Stimulated activated CD8-positive, alpha-beta memory T cell treated with anti-CD3 and anti-CD28 coated beads, Interleukin-4, amount 100 ng/mL, for 4 hours (primary cell): ENCODE measurements at places on chromosomes 6 and 20.

- no peak for DNase-seq
Observed at GRCh38 chr6:16521528-16521927, 239.7 kb downstream of the ATXN1 start.

DNA sequence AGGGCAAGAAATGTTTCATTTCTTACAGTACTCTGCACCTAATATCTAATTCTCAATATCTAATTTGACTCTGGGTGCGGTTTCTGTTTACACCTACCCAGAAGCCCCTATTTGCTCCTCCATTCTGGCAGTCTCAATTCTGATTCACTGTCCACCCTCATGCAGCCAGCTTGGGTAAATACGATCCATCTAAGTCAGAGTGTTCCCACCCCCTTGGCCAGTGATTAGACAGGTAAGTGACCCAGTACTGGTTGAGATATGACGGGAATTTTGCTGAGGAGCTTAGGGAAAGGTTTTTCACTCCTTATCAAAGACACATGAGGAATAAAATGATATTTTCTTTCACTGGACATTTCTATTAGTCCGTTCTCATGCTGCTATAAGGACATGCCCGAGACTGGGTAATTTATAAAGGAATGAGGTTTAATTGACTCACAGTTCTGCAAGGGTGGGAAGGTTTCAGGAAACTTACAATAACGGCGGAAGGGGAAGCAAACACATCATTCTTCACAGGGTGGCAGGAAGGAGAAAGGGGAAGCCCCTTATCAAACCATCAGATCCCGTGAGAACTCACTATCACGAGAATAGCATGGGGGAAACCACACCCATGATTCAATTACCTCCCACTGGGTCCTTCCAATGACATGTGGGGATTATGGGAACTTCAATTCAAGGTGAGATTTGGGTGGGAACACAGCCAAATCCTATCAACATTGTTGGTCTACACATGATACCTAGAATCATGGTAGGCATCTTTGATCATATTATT, 29.4 kb downstream of the GLO1 start:
- DNase-seq, result no peak

- no peak for DNase-seq
Observed at GRCh38 chr6:38413102-38413800, 226.5 kb downstream of the BTBD9 start.

DNA sequence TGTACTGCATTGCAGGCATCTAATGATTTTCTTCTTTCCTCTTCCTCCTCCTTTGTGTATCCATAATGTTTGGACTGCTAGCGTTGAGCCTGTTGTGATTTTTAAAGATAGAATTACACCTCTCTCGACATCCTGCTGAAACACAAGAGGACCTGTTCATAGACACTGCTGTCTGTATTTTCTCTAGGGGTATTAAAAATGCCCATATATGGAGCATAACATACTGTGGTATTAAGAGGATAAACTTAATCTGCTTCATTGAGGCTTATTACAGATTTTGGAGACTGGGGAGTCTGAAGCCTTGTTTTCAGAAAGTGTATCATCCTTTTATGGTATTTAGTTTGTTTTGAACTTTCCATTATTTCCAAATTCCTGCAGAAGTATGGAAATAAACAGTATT, 414.3 kb downstream of the CDKAL1 start:
- no peak for DNase-seq

DNA sequence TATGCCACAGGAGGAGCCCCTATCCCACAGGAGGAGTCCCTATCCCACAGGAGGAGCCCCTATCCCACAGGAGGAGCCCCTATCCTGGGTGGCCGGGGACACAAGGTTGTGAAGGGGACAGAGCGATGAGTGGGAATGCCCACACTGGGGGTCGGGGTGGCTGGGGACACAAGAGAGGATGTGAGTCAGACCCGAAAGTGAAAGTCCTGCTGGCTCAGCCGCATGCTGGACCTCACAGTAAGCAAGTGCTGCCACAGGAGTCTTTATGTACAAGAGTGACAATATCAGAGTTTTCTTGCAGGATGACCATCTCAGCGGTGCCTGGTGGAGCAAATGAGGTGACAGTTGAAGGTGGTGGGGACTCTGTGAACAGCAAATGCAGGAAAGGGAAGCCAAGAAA, 93.7 kb downstream of the PSMB1 start:
- DNase-seq, result no peak

- DNase-seq, result no peak
Observed at GRCh38 chr6:9539231-9539755, 875.6 kb downstream of the TFAP2A start.

DNA sequence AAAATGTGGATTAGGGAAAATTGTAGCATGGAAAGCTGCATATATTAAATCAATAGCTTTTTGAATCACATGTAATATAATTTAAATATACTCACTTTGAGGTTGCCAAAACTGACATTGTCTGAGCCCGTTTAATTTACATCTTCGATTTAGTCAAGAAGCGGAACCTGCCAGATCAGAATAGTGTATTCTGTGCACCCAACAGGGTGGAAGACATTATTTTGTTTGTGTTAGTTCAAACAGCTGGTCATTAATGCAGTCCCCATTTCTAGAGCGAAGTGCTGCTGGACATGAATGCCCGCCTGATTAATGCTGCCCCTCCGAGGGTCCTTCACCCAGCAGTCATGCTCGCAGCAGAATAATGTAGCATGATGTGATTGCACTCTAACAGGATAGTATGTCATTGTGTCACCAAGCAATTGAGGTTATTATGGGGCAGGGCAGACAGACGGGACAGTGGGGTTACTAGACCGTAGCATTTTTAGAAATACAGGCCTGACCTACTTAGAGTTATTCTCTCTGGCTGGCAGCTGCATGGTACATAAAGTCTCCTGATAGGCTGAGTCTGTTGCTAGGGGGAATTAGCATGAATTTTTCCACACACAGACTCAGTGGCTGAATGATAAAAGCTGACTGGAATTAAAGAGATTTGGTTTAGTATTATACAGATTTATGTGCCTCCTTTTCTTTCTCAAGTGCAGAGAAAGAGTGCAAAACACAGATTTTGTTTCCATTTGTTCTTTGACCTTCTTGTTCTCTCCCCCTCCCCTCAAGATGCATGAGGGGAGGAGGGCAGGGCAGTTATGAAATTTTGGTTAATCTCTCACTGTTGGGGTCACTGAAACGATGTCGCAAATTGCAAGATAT, 147.1 kb downstream of the PRL start:
- no peak for DNase-seq

- no peak for DNase-seq
Observed at GRCh38 chr6:29810371-29810770, 17.3 kb upstream of the HLA-G start.

DNA sequence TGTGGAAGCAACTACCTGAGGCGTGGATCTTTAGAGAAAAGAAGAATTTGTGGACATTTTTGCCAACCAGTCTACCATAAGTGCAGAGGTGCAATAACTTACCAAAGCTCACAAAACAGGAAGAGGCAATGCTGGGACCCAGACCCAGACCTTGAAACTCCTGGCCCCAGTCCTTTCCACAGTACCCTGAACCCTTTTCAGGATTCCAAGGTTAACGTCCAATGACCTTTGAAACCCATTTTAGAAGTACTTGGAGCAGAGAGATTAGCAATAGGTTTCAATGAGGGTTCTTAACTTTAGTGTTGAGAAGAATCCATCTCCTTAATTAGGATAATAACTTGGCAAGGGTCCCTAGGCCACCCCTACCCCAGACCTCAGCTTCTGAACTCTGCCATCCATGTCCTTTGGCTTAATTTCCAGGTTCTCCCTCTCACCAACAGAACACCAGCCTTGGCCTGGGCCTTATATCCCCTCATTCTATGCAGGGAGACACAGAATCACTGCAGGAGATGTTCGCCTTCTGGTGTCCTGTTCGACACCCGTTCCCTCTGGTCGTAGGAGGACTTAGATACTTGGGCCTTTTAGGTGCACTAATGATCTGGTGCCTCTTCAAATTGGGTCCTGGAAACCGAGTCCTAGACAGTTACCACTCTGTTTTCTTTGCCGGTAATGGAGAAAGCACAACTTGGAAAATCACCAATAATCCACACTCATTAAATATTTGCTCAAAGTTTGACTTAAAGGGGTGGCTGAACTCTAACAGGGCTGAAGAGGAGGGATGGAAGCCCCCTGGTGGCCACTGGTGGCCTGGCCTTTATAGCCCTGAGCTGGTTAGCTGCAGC, 40.6 kb downstream of the ISM1 start:
- DNase-seq, result peak; percentile 33

- DNase-seq, result no peak
Observed at GRCh38 chr6:119224095-119224701, 125.4 kb downstream of the MAN1A1 start.

GRCh38 chr6:122789182-122790027, at the start of gene SMPDL3A:
Gene SMPDL3A (plus strand): TSS chr6:122789258. CDS start chr6:122789347, 89 bp downstream.
- DNase-seq, result no peak

GRCh38 chr6:40436685-40437604, 150.2 kb downstream of the LRFN2 start:
- DNase-seq, result no peak

- no peak for DNase-seq
Observed at GRCh38 chr20:57680131-57680716, 29.6 kb downstream of the PMEPA1 start.

GRCh38 chr6:138477913-138478539, 21.3 kb downstream of the NHSL1 start:
- no peak for DNase-seq

DNA sequence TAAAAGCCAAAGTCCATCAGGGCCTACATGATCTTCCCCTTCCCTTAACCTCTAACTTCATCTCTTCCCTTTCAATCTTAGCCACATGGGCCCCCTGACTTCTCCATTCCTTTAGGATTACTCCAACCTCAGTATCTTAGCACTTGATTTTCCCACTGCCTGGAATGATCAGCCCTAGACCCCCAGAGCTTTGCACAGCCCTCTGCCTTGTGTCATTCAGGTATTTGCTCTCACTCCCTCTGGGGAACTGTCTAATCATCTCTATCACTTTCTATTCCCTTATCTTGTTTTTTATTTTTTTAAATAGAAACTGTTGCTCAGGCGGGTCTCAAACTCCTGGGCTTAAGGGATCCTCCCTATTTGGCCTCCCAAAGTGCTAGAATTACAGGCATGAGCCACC, 13.3 kb upstream of the ZNFX1 start:
- no peak for DNase-seq

DNA sequence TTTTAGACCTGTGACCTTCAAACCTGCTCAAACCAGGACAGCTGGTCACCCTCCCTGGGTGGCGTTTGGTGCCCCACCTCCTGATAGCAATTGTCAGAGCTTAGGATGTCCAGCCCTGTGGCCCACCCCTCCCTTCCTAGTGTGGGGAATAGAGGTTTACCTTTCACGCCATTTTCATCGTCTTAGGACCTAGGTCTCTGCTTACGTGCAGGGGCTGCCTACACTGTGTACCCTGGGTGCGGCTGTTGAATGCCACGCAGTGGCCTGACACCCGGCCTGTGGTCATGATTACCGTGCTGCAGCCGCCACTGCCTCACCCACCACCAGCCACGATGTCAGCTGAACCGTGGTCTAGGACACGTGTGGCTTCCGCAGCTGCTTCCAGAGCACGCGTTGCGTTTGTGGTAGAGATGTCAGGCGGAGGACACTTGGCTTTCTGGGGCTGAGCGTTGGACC, 157.3 kb downstream of the DTNBP1 start:
- no peak for DNase-seq

DNA sequence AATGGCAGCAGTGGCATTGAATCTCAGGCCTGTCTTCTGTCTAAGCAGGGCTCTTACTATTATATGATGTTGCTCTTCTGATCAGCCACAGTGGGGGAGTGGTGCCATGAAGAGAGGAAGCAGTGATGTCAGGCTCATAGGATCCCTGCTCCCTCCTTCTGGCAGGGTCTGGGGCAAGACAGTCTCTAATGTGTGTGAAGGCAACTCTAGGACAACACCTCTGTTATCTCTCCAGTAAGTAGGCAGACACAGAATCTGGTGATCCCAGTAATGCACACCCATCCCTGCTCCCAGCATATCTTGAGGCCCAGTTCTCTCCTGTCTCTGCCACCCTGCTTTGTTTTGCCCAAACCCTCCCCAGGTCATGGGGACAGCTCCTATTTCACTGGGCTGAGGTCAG, 8.8 kb downstream of the C20orf202 start:
- no peak for DNase-seq

DNA sequence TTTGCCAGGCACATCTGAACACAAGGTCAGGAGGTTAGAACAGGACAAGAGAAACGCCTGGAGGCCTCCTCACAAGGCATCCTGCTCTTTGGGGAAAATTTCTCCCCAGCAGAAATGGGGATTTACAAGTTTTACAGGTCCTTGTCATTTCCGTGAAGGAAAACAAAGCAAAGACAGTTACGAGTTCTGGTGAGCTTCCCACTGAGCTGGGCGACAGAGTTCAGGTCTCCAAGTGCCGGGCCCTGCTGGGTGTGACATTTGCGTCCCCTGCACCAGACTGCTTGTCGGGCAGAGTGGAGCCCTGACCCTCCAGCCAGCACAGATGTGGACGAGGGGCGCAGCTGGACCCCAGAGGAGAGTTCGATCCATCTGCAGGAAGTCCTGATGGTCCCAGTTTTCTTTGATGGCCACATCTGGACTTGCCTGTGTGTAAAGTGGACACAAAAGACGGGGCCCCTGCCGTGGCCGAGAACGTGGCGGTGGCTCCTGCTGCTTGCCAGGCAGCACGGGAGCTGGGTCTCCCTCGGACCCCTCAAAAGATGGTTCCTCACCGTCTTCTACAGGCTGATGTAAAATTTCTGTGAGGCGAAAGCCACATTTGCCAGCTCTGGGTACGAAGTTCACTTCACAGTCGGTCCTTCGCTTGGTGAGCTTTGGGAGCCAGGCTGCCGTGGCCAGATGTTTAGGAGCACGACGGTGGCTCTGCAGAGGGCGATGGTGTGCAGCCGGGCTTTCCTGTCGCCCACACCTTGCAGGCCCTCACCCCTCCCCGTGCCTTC, 5.2 kb upstream of the ADRM1 start:
- no peak for DNase-seq

DNA sequence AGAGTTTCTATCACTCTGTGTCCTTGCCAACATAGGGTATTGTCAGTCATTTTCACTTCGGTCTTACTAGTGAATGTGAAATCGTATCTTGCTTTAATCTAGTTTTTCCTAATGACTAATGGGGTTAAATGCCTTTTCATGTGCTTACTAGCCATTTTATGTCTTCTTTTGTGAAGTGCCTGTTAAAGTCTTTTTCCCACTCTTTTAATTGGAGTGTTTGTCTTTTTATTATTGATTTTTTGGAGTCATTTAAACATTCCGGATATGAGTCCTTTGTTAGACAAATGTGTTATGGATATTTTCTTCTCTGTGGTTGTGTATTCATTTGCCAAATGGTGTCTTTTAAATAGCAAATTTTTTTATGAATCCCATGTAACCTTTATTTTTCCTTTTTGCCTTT, 194.6 kb downstream of the CDH26 start:
- DNase-seq, result no peak

GRCh38 chr6:5135788-5136376, 50.7 kb downstream of the PPP1R3G start:
- DNase-seq, result no peak

- DNase-seq, result peak; percentile 37
Observed at GRCh38 chr20:25865715-25866656, 169.3 kb upstream of the ZNF337 start.

GRCh38 chr6:119348748-119349360, 707 bp downstream of the MAN1A1 start:
- no peak for DNase-seq

GRCh38 chr6:119470893-119471542, 121.5 kb upstream of the MAN1A1 start:
- DNase-seq, result no peak
